ENCODE measurements at places on chromosomes 1 and 21. TPM values are rescaled to one million over a fixed set of nuclear protein-coding genes. Genes with fewer than 3 reads are reported as not detected.
A peak's percentile ranks its signal among the peaks of the same experiment; 100 is the strongest.

TCEANC2 gene
- 8.1 TPM for total RNA-seq

PLPPR4 gene
- total RNA-seq: 2.1 TPM

KRTAP13-2 gene
- 10.7 TPM for total RNA-seq

- DNase-seq: no peak
Measured at GRCh38 chr1:184225283-184226099, 161.3 kb upstream of the C1orf21 start.

GRCh38 chr1:46158312-46159281 lies 16.3 kb upstream of the TSPAN1 start:
- no peak for DNase-seq

DNA sequence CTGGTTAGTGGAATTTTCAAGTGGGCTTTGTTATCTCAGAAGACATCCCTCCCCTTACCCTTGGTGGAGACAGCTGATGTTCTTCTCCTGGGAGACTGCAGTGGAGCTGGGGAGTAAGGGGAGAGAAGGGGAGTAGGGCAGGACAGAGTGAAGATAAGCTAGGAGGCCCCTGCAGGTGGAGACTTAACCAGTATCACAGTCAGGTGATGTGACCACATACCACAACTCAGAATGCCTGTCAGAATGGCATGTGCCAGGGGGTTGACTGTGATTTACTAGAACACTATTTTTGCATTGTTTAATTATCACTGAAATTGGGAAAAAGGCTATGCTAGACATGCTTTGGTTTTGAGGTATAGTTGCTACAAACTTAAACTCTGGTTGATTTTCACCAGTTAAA lies 124.6 kb downstream of the NRDC start:
- DNase-seq: no peak

- no peak for DNase-seq
Measured at GRCh38 chr1:154408174-154408777, 3.1 kb downstream of the IL6R start.

DNA sequence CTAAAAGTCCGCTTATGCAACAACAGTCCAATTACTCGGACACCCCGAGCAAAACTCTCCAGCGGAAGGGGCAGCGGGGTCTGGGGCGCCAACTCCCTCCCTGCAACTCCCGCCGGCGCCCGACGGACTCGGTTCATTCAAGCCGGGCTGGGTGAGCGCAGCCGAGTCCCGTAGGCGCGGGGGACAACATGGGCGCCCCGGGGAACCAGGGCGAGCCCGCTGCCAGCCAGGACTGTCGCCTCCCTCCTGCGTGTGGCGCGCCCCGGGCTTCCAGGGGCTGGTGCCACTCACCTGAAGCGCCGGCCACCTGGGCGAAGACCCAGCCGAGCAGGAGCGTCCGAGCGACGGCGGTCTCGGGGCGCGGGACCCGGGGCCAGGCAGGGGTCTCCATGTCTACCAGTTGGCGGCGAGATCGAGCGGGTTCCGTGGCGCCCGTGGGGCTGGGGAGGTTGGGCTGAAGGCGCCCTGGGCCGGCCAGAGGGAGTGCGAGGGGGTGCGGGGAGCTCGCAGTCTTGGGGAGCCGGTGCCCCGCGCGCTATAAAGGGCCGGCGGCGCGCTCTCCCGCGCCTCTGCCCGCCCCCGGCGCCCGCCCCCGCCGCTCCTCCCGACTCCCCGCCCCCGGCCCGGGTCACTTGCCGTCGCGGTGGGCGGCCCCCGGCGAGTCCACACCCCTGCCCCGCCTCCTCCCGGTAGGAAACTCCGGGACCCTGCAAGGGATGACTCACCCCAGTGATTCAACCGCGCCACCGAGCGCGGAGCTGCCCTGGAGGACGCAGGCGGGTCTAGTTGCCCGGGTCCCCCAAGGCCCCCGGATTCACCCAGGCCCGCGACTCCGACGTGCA lies at the start of gene F3:
TSS of gene F3 (minus strand) at position 514 of the 842 bp plus-strand sequence. CDS start at position 391, 123 bp downstream.
- DNase-seq: peak; percentile 93

- DNase-seq: no peak
Measured at GRCh38 chr1:178344513-178345091, 152.2 kb downstream of the CLEC20A start.

- DNase-seq: peak; percentile 96
Measured at GRCh38 chr1:31715087-31715872, 11.5 kb upstream of the COL16A1 start.

DNA sequence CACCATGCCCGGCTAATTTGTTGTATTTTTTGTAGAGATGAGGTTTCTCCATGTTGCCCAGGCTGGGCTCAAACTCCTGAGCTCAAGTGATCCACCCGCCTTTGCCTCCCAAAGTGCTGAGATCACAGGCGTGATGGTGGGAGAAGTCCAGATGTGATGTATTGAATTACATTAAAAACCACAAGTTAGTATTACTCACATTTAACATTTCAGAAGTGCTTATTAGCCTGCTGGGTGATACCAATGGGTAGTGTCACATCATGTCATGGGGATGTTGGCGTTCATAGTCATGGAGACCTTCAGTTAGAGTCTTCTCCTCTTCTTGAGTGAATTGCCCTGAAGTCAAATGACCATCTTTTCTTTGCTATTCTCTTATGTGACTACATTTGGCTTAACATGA lies 63.6 kb upstream of the VAMP3 start:
- DNase-seq: no peak

DNA sequence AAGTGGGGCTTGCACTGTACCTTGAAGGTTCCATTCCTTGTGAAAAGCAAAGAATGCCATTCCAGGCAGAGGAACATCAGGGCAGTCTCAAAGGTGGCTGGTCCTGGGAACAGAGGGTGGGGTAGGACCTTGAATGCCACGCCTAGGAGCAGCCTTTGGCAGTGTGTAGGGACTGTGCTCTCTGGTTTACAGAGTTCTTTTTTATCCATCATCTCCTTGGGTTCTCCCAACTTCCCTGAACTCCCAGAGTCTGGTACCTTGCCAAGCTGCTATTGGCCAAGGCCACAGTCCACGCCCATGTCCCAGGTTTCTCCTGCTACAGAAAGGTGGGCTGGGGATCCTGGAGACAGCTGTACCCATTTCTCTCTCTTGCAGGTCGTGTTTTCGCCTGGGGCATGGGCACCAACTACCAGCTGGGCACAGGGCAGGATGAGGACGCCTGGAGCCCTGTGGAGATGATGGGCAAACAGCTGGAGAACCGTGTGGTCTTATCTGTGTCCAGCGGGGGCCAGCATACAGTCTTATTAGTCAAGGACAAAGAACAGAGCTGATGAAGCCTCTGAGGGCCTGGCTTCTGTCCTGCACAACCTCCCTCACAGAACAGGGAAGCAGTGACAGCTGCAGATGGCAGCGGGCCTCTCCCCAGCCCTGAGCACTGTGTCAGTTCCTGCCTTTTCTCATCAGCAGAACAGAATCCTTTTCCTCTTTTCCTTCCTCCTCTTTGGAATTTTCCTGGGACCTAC lies 15.3 kb upstream of the TRNAU1AP start:
- DNase-seq: no peak

- DNase-seq: no peak
Measured at GRCh38 chr1:204462229-204462561, 32.4 kb downstream of the PIK3C2B start.

DNA sequence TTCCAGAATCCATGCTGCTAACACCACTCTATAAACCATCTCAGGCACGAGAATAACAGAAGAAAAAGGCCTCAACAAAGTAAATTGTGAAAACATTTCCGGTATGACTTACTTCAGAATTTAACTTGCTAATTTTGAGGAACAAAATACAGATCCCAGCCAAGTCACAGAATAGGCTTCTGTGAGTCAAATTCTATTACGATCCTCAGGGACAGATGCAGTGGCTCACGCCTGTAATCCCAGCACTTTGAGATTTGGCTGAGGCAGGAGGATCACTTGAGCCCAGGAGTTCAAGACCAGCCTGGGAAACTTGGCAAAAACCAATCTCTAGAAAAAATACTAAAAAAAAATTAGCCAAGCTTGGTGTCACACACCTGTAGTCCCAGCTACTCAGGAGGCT lies 8.8 kb upstream of the CCDC27 start:
- no peak for DNase-seq
